ENCODE measurements at places on chromosomes 12 and 14.

DNA sequence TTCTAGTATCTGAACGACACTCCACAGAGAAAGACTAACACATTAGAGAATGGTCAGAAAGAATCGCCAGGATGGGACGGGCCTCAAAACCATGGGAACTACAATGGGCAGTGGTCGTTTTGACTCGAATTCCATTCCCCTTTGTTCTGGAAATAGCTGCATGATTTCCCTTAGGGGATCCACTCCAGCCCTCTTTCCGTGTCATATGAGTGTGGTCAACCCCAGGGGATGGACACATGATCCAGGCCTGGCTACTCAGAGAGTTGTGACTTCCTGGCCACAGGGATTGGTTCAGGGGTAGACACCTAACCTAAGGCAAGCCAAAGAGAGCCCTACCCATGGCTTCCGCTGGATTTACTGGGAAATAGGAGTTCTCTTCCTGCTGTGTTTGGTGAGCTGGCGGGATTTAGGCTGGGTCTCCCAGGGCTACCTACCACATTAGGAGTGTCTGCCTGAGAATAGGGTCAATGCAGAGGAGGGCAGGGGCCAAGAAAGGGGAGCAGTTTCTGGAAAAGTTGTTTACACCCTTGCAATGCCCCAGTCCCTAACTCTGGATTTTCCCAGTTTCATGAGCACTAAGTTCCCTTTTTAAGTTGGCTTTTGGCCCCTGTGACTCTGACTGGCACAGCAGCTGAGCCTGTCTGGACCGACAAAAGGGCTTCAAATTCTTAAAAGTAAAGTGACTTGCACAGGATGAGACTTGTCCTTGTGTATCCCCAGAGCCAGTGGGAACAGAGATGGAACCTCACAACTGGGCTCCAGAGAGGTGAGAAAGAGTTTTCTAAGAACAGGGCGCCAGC lies 28.1 kb upstream of the GPATCH2L start:
- no peak for DNase-seq

DNA sequence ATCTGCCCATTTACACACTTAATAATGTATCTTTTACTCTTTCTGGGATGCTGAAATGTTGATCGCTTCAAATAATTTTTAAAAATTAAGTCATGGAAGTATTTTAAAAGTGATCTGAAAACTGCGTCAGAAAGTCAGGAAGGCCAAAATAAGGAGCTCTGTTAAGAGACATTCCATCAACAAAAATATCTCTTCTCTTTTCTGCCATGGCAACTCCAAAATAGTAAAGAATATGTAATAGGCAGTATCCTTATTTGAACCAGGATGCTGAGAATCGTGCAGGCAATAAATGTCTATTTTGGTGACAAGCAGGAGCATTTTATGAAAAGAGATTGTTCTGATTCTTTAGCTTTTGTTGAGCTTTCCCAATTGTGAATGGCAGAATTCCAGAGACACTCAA lies 81.8 kb upstream of the PPP1R12A start:
- DNase-seq: no peak

GRCh38 chr12:31007153-31007495 lies 66.5 kb upstream of the DDX11 start:
- no peak for DNase-seq

DNA sequence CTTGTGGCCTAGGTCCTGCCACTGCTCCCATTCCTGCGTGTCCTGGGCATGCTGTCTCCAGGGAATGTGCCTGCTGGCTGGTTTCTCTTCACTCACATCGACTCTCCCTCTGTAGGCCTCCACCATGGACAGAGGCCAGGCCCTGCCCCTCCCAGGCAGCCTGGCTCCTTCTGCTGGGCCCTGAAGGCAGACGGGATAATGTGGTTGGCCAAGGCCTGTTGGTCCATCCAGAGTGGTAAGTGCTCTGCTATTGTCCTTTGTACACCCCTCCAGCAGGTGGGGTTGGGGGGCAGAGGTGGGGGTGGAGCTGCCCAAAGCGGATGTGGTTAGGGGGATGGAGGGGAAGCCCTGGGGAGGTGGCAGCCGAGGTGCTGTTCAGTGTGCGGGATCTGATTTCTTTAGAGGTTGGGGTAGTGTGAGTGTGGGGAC lies 9.5 kb upstream of the NR4A1 start:
- peak; percentile 86 for DNase-seq

DNA sequence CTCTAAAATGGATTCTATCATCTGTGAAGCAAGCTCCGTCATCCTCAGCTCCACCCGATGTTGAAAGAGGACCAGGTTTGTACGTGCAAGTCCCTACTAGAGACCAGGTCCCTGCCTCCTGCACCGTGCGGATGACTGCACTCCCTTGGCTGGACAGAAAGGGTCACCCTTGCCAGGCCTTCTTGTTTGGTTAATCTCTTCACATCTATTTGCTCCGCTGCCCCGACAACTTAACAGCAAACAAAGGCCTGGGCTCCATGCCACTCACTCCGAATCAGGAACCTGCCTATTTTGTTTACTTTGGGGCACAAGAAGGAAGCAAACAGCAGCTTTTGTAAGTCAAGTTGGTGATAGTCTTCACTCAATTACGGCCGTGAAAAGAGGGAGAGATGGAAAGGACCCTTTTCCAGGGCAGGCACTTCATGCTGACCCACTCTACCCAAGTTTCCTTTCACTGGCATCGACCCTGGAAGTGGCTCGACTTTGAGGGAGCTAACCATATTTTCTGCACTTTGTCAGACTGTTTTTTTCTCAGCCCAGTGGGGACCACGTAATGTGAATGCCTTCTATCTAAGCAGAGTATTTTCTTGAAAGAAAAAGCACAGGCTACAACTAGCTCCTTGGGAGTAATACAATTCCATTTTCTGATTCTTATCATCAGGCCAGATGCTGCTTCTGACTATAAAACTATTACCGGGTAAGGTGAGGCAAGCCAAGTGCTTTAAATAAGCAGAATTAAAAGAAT lies 202.6 kb downstream of the FOXN3 start:
- peak; percentile 73 for DNase-seq

DNA sequence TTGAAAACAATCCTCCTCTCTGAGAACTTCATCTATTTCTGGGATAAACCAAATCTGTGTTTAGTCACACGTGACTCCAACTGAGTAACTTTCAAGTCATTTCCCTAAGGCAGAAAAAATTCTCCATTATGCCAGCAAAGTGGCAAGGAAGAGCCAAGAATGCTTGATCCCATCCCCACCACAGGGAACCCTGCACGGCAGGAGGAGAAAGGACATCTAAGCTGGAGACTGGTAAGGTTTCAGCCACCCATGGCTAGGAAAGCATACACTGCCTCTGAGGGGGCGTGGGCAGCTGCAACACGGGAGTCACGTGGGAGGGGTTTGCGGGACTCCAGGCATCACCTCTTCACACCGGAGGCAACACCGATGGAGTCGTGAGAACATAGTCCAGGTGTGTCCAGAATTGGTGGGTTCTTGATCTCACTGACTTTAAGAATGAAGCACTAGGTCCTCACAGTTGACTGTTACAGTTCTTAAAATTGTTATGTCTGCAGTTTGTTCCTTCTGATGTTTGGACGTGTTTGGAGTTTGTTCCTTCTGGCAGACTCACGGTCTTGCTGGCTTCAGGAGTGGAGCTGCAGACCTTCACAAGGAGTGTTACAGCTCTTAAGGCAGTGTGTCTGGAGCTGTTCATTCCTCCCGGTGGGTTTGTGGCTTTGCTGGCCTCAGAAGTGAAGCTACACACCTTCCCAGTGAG lies 2.7 kb upstream of the SIVA1 start:
- DNase-seq: peak; percentile 20

DNA sequence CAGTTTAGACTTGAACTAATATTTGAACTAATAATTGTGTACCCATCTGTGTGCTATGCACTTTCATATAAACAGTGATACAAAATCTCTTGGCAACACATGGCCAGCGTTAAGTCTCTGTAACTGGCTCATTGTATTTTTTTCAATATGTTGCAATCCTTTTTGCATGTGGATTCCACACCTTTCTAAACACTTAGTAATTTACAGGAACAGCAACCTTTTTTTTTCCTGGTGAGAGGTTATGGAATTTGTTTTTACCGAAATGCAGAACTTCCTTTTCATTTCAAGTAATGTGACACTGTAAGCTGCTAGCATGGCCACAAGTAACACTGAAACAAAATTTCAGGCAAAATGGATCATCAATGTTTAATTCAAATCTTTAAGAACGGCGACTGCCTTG lies 45.4 kb upstream of the EPS8 start:
- DNase-seq: no peak

GRCh38 chr14:75268633-75269550 lies 9.7 kb upstream of the FOS start:
- DNase-seq: no peak

GRCh38 chr12:94203796-94204195 lies 55.4 kb downstream of the PLXNC1 start:
- no peak for DNase-seq

- DNase-seq: no peak
Measured at GRCh38 chr12:116490471-116490870, 68.7 kb upstream of the MAP1LC3B2 start.

DNA sequence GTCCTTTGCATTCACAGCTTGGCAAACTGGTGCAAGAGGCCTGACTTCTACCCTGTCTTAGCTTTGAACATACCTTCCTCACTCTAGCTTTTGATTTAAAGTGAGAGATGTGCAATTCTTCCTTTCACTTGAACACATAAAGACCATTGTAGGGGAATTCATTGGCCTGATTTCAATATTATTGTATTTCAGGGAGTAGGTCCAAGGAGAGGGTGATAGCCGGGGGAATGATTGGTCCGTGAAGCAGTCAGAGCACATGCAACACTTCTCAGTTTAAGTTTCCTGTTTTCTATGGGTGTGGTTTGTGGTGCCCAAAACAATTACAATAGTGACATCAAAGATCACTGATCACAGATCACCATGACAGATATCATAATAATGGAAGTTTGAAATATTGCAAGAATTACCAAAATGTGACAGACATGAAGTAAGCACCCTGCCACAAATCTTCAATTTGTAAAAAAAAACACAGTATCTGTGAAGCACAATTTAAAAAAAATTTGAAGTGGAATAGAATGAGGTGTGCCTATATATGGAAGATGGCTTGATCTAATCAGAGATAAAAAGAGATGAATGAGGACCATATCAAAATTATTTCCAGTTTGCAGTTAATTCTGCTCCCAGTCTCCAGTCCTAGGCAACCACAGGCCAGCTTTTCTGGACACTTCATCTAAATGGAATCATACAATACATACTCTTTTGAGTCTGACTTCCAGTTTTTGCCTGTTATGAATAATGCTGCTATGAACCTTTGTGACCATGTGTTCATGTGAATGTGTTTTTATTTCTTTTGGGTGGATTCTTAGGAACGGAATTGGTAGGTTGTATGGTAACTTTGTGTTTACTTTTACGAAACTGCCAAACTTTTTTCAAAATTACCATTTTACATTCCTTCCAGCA lies 23.2 kb downstream of the BORCS5 start:
- DNase-seq: no peak

DNA sequence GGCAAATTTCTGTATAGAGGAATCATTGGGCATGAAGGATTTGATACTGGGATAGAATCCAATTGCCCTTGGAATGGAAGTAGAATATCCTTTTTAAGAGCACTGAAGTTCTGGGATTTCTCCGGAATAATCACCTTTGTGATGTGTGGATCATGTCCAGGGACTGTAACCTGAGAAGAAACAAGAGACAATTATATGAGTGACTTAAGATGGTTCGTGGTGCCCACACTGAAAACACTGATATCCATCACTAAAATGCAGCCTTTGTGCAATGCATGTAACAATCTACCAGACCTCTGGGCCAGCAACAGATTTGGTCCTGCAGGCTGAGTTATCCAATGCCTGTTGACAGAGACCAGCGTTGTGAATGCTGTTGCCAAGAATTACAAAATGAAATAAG lies 48.5 kb downstream of the MDM2 start:
- DNase-seq: no peak

DNA sequence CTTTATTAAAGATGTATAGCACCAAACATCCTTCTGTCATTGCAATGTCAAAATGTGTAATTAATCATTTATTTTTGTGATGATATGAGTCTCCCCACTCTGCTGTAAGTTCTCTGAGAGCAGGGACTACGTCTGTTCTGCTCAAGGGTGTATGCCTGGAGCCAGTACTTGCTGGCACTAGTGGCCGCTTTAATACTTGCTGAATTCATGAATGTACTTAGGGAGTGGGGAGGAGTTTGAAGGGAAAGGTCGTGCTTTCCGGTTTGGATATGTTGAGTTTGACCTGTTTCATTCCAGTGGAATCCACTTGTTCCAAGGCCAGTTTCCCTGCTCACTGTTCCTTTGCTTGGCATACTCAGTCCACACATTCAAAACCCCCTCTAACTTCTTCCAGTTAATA lies 1.9 kb upstream of the DCAF5 start:
- DNase-seq: no peak

GRCh38 chr12:50924131-50924438 lies 28.3 kb upstream of the HIGD1C start:
- no peak for DNase-seq

GRCh38 chr12:7749442-7749841 lies 2.3 kb upstream of the CLEC4C start:
- no peak for DNase-seq

DNA sequence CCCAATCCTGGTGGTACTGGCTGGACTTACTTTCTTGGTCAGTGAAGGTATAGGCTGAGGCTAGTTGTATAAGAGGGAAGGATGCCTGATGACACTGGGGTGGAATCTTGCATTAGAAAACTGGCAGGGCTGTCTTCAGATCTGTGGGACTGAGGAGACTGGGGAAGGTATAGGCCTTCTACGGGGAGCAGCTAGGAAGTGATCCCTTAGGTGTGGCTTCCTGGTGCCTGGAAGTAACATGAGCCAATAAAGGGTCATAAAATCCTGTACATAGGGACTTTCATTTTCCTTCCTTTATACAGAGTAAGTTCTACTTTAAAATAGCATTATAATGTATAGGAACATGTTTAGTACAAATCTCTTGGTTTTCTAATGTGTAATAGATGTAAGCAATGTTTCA lies 716.8 kb downstream of the LRFN5 start:
- DNase-seq: no peak

DNA sequence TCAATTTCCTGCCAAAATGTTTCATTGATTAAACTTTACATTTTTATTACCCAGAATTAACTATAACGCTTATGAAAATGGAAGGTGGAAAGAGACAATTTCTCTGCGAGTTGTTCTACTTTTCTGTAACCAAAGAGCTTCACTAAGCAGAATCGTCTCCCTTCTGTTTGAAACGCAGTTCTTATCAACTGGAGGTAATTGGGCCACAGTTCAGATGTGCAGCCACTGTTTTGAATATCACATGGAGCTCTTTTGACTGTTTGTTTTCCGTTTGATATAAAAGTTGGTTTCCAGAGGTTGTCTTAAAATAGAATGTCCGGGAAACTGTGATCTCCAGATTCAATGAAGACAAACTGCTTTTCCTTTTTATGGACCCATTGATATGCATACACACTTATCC lies 183.3 kb upstream of the SEL1L start:
- no peak for DNase-seq
